ENCODE measurements at places on chromosomes 7 and 10.
A peak's percentile ranks its signal among the peaks of the same experiment; 100 is the strongest.

GRCh38 chr7:96495751-96496216, 173.9 kb upstream of the SLC25A13 start:
- no peak for DNase-seq

DNA sequence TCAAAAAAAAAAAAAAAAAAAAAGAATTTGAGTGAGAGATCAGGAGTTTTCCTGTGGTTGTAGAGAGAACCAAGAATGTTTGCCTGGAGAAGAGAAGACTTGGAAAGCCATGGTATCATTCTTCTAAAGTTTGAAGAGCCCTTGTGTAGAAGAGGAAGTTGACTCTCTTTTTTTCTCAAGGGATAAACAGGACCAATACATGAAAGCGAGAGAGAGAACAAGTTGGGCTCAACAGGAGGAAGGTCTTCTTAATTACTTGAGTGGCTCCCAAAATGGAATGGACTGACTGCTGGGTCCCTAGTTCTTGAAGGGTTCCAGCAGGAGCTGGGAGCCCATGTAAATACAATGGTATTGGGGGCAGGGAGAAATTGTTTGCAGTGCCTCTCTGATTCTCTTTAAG, 173.3 kb upstream of the ADO start:
- DNase-seq = no peak

- no peak for DNase-seq
Measured at GRCh38 chr10:76066457-76066856, 635.0 kb downstream of the LRMDA start.

DNA sequence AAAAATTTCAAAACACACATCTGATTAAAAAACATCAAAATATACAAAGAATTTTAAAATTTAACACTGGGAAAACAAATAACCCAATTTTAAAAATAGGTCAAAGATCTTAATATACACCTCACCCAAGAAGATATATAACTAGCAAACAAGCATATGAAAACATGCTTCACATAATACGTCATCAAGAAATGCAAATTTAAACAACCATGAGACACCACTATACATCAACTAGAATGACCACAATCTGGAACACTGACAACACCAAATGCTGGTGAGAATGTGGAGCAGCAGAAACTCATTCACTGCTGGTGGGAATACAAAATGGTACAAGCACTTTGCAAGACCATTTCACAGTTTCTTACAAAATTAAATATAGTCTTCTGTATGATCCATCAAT, 498.4 kb downstream of the IPMK start:
- no peak for DNase-seq

DNA sequence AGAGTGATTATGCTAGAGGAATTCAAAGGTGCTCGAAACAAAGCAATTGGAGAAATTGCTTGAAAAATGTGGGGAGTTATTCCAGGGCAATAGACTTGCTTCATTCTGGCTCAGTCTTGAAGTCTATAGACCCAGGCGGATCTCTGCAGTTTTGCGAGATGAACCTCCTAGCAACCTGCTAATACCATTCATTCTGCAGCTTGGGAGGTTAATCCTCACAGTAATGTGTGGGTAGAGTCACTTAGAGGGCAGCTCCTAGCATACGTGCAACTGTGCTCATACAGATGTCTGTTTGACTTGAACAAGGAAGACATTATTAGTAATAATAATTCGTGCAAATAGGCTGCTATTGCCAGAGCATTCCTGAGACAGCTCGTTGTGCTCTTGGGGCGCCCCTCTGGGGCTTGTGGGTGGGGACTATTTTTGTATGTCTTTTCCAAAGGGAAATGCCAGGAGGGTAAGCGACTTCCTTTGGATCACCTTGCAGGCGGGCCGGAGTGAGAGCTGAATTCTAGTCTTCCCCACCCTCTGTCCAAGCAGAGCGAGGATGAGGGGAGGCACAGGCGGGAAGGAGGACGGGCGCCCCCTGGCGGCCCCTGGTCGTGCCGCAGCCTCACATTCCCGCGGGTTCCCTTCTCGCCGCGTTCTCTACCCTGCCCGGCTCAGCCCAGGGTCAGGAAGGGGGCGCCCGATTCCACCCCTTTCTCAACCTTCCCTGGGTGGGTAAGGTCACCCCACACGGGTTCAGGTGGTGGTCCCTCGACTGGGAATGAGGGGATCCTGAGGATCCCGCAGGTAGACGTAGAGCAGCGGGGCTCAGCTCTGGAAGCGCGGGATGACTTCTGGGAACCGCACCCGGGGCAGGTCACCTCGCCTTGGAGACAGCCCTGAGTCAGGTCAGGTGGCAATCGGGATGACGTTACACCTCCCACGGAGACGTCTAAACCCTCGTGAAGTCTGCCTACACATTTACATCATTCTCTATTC, 241.5 kb downstream of the PHTF2 start:
- DNase-seq = peak; percentile 33

- no peak for DNase-seq
Measured at GRCh38 chr10:20893297-20893696, 3.8 kb downstream of the NEBL start.

GRCh38 chr7:1601956-1602355, 32.1 kb upstream of the PSMG3 start:
- no peak for DNase-seq

DNA sequence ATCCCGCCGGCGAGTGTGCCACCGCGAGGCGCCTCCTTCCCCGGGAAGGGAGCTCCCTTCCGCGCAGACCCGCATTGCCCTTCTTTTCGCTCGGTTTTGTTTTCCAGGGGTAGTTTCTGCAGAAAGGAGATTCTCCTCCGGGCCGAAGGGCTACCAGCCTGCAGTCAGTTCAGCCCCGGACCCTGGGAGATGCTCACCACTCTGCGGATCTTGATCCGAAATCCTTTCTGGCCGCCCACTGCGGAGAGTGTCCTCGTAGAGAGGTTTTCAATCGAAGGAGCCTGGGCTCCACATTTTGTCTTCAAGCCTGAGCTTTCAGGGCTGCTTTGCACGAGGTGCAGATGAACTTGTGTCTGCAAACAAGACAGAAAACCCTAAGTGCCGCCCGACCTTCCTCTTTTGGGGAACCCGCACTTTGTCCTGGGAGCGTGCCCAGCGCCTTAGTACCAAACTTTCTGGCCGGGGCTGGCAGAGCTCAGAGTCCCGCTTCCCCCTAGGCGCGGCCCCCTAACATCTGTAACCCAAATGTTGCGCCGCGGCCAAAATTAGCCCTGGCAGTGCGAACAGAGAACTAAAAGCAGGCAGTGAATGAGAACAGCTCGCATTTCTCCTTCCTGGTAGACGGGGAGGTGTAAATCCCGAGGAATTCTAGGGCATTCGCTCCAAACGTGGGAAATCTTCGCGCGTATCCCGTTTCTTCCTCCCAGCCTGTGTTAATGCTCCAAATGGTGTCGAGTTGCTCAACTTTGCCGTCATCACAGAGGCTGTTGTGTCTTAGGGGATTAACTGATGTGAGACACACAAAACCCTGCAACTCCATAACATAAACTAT, 6.7 kb upstream of the EN2 start:
- DNase-seq = no peak

DNA sequence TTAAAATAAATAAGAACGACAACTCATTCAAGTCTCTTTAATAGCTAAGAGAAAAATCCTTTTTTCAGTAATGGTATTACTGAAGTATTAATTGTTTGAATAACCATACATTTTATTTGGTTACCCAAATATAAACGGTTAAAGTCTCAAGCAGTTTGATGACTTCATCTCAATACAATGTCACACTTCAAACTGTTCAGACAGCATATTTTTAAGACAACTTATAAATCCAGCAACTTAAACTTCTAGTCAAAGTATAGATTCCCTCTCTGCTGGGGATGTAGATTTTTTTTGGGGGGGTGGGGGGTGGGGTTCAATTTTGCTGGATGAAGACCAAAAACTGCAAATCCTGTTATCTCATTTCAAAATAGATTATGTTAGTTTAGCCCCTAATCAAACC, 42.0 kb downstream of the GNA12 start:
- no peak for DNase-seq

GRCh38 chr10:63157845-63158624, 24.9 kb downstream of the NRBF2 start:
- no peak for DNase-seq

GRCh38 chr7:112449353-112449752, 907 bp upstream of the IFRD1 start:
- DNase-seq = no peak

DNA sequence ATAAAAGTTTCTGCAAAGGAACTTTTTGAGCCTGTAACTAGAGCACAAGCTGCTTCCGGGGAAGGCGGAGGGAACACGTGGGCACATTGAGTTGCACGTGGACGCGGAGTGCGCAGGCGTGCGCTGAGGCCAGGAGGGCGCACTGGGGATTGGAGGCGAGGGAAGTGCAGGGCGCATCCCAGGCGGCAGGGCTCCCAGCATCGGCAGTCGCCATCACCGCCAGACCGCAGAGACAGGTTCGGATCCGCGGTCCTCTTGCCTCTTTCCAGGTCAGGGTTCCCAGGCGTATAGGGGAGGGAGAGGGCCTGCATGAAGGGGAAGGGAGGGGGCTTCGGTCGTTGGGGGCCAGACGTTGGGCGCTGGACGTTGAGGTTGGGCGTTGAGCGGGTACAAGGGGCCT, at the start of gene TDRD1:
Gene TDRD1, plus strand, starts transcription at position 206 of the 400 bp plus-strand sequence. CDS start 8,479 bp downstream, outside the sequence.
- DNase-seq = no peak

GRCh38 chr7:135800560-135800959, 51.9 kb upstream of the FAM180A start:
- no peak for DNase-seq

DNA sequence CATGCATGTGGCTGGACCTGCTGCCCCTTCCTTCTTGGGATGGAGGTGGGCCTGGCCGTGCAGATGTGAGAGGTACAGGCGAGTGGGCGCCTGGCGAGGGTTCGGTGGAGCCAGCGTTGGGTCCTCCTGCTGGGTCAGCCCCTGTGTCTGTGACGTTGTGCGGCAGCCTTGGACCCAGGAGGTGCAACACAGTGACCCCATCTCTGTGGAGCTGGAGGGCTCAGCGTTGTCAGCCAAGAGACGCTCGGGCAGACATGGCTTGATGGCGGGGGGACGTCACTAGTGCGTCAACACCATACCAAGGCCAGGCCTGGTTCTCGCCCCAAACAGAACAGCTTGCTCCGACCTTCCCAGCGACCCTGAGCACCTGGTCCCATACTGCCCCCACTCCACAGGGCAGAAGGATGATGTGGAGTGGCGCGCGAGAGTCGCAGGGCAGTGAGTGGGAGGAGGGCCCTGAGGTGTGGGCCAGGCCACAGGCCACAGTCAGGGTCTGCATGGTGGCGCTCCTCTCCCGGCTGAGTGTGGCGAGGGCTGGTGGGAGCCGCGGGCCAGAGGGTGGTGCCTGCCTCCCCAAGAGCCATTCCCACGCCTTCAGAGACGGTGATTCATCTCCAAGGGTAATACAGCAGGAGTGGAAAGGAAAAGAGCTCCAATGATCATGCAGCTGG, 184.4 kb downstream of the DNAJB6 start:
- no peak for DNase-seq

- no peak for DNase-seq
Measured at GRCh38 chr10:44295644-44296241, 89.2 kb downstream of the CXCL12 start.

GRCh38 chr7:129464194-129464593, 30.0 kb downstream of the STRIP2 start:
- DNase-seq = no peak

DNA sequence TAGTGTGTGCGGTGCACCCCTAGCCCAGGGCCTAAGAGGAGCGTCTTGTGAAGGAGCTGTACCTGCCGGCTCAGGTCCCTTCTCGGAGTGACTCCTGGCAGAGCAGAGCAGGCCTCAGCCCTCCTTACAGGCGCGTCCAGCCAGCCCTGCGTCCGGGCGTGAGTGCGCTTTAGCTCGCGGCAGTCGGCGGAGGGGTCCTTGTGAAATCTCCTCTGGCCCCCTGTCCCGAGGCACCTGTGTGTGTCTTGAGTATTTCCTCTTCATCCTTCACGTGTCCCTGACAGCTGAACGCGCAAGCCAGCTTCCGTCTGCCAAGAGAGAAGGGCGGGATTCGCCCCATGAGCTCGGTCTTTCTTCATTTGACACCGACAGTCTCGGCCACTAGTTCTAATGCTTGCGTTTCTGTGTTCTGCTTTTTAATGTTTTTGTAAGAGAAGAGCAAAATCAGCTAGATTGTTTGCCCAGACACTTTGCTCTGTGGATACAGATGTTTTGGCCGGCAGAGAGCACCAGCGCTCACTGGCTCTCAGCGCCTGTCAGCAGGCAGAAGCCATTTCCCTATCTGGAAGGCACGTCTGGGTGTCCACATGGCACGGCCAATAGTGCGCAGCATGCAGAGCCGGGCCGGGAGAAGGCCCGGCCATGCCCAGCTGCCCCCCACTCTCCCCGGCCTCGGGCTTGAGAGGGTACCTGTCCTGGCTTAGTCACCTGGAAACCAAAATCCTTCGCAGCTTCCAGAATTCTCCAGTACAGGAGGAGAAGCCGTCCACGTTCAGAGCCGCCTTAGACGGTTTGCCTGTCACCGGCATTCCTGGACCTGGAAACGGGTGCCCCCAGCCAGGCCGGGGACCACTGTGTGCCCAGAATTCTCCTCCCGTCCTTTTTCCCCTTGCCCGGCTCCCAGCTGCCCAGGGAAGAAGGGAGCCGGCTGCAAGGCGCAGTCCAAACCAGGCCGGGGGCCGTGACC, 7.0 kb downstream of the GET4 start:
- no peak for DNase-seq

DNA sequence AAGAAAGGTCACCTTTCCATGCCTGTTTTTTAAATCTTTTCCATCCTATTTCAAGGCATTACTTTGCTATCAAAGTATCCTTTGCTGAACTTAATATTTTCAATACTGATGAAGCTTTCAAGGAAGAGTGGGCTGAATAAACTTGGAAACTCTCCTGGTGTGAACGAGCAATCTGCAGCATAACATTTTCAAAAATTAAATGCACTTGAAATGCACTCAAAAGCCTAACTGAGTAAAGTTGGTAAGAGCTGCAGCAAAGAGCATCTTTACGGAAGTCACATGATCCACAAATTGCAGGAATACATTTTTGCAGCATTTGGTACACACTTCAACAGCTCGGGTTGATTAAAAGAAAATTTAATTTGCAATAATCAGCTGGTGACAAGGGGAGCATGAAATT, 367.3 kb downstream of the PHTF2 start:
- no peak for DNase-seq

DNA sequence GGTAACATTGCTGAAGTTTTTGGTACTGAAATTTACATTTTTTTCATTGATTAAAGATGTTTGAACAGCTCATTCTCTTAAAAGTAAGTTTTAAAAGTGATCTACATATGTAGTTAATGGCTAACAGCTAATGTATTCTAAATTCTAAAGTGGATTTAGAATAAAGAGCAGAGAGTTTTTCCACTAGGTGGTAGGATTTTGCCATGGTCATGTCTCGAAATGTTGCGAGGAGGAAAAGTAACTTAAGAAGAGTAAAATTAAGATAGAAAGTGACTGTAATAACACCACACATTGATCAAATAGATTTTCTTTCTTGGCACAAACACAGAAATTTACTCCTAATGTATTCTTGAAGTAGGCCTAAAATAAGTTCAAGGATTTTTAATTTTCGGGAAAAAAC, 19.8 kb downstream of the LSMEM1 start:
- DNase-seq = no peak

DNA sequence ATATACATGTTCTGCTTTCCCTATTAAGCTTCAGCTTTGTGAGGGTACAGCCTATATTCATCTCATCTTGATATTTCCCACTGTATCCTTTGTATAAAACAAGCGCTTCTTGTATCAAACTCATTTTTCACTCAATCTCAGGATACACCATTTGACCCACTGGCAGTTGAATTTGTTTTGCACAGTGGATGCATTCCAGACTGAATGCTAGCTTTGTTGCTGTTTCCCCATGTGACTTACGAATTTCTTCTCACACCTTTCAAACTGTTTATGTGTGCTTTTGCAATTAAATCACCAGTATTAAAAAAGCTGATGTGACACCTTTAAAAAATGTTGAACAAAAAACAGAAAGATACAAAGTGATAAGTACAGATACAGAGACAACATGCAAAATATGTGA, 180.9 kb downstream of the ZNF438 start:
- no peak for DNase-seq

Data from T-helper 17 cell (primary cell).